ENCODE measurements at places on chromosomes 4 and X. TPM values are rescaled to one million over a fixed set of nuclear protein-coding genes. Genes with fewer than 3 reads are reported as not detected.

The ERAS gene
- total RNA-seq, result not detected

The CXXC4 gene
- 4.2 TPM for total RNA-seq

- peak; percentile 69 for DNase-seq
These were observed 15.0 kb upstream of the MTNR1A start for GRCh38 chr4:186570193-186570996.

- no peak for DNase-seq
These were observed 73.9 kb downstream of the FAT4 start for GRCh38 chr4:125388613-125389012.

- no peak for DNase-seq
These were observed 13.9 kb downstream of the RP2 start for GRCh38 chrX:46850771-46851170.

GRCh38 chrX:109184506-109185139 lies 297.3 kb downstream of the GUCY2F start:
- no peak for DNase-seq

All from mucosa of descending colon (tissue), 3 donors.